ENCODE measurements at places on chromosomes 2 and 18.

DNA sequence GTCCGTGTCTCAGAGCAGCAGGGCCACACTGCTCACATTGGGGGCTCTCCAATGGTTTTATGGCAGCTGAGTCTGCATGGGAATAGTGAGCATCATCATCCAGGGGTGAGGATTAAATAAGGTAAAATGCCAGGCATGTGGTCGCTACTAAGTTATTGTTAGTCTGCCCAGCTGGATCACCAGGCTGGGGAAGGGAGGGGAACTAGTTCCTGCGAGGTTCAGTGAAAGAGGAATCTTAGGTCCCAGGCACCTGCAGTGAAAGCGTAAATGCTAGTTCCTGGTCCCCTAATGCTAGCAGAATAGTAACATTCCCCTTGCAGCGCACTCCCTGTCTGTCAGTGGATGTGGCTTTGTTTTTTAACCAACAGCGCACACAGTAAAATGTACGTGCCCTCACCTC, 60.1 kb downstream of the ARHGEF4 start:
- no peak for DNase-seq

GRCh38 chr2:20349513-20349921, 1.1 kb downstream of the PUM2 start:
- no peak for DNase-seq

DNA sequence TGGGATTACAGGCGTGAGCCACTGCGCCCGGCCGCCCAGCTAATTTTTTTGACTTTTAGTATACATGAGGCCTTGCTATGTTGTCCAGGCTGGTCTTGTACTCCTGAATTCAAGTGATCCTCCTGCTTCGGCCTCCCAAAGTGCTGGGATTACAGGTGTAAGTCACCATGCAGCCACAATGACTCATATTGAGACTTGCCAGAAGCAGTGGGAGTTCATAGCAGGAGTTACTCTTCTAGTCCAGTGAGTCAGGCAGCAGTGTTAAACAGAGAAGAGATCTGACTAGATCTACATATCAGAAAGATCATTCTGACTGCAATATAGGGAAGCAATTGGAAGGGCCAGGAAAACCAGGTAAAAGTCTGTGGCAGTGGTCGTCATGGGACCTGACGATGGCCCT, 1.5 kb upstream of the FLACC1 start:
- DNase-seq = no peak

DNA sequence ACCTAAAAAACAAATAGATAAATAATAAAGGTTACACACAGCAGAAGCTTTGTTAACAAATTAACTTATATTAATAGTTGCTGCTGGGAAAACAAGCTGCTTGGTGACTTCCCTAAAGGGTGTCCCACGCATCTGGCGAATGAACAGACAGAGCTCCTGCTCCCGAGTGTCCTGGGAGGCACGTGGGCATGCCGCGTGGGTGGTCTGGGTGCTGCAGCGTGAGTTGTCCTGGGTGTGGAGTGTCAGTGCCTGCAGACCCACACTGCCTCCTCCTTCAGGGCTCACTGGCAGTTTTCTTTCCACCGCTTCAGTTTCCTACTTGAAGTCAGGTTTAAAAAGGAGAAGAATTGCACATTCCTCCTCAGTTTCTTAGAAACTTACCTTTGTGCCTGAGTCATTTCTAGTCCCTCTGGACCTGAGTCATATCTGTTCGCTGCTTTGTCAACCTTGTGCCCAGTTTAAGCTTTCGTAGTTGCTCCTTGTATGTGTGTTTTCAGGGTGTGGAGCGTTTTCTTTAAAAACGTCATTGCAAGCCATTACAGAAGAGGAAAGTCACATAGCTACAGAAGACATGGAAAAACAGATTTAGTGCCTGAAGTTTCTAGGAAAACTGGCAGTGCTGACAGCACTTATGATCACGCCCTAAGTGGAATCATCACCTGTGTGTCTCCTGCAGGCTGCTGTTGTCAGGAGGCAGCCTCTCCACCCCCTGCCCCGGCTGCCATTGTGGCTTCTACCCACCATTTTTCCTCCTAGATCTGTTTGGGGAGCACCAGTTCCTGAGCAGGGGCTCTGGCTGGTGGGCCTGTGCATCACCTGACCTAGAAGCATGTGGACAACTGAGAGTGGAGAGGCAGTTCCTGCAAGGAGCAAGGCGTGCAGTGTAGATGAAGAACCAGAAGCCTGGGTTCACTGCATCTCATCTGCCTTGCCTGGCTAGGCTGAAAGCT, 24.5 kb downstream of the IMPA2 start:
- DNase-seq = no peak

DNA sequence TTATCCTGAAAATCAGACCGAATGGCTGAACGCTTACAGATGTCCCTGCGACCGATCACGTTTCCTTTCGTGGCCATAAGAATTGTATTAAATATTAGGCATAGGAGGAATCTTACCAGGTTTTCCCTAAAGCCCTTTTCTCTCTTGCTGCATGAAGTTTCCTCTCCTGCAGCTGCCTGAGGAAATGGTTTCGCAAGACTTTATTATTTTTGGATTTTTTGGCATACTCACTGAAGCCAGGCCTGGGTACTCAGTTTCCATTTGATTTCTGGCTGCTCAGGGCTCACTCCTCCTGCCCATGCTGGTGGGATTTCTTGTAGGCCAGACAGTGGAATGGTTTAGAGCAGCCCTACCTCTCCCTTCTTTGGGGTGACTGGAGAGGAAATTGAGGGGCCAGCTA, 114.0 kb downstream of the KLHL29 start:
- DNase-seq = no peak

DNA sequence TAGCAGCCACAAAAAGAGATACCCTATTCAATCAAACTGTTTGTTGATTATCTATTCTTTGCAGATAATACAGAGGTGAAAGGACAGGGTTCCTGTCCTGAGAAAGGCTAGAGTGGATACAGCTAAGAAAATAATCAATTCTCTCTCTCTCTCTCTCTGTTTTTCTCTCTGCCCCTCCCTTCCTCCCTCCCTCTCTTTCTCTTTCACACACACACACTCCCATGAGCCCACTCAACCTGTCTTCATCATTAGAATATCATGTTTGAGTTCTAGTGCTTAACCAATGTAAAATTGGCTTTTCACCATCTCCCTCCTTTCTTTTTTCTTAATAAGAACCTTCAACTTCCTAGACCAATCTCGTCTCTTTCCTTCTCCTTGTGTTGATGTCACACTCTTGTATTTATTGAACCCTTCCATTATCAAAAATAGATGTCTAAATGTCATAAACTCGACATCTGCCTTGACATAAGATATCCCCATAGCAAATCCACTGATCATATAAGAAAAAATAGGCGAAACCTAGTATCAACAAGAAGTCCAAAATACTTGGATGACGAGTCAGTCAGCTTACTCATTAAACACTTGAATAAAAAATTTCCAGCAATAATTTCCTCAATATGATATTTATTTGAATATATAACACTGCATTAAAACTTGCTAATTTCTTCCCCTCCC, 42.8 kb upstream of the CYTIP start:
- no peak for DNase-seq

DNA sequence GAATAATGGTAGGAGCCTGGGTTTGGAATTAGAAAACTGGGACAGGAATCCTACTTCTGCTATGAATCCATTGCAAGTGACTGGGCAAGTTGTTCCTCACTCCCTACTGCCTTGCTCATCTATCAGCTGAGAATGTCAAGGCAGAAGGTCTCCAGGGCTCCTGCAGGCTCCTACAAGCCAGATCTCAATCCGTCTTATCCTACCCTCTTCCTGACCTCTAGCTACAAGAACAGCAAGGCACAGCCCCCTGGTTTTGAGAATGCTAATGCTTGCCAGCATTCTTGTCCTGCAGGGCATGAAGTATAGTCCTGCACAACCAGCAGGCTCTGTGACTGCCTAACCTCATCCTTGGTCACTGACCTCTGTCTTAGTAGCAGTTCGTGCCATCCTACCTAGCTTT, 141.9 kb upstream of the TNP1 start:
- no peak for DNase-seq

GRCh38 chr2:168912466-168912865, 11.4 kb downstream of the G6PC2 start:
- no peak for DNase-seq

DNA sequence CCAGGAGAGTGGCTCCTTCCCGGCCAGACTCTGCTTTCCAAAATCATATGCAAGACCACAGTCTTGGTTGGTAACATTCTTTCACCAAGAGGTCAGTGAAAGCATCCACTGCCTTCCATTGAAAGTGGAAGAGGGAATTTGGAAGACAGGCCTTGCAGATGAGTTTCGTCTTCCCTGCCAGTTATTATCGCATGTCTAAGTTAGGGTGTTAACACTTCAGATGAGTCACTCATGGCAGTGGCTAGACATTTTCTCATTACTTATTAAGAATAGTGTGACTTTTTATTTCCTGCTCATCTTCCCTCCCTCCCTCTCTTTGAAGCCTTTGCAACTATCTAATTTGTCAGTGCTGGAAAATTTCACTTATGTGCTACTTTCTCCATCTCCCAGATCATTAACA, 102.9 kb upstream of the EPB41L3 start:
- no peak for DNase-seq

- DNase-seq = no peak
Measured at GRCh38 chr2:239360421-239361310, 40.2 kb downstream of the HDAC4 start.

- peak; percentile 37 for DNase-seq
Measured at GRCh38 chr18:9135912-9136314, 668 bp upstream of the ANKRD12 start.

DNA sequence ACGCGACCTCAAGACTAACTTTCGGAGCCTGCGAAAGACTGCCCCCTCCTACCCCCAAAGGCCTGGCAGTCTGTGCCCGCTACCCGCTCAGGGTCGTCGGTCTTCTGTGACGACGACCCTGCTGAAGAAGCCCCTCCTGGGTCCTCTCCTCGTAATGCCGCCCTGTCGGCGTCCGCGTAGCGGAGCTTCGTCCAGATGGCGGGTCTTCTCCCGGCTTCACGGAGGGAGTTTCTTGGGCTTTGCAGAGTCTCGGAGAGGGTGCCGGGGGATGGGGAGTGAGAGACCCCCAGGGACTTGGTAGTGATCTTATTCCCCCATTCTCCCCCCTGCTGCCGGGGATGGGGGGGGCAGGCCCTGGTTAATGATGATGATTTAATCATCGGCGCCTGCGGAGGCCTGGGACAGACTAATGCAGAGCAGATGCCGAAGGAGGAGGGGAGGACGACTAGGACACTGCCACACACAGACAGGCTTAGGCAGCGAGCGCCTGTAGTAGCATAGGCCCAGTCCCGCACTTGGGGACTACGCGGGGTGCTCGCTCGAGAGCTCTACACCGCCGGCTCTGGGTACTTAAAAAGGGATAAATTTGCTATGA, 528 bp upstream of the PCGF1 start:
- no peak for DNase-seq

- no peak for DNase-seq
Measured at GRCh38 chr18:28159055-28159454, 17.9 kb downstream of the CDH2 start.

GRCh38 chr2:170502361-170503130, 212.6 kb upstream of the SP5 start:
- DNase-seq = no peak

GRCh38 chr2:28747714-28748113, 3.9 kb upstream of the PPP1CB start:
- no peak for DNase-seq

DNA sequence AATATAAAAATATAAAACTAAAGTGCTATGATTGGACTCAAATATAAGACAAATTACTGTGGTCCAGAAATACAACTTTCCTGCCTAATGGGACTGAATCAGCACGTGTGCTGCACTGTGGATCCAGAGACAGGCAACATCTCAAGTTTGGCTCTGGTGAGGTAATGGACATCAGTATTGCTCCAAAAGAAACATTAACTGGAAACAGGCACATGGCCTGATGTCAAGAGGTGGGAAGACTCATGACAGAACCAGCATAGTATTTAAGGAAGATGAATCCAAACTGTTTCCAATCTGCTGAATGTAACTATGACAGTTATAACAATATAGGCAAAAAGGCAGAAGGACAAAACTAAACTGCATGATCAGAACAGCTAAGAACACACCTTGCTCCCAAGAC, 354.6 kb downstream of the FSIP2 start:
- DNase-seq = no peak

DNA sequence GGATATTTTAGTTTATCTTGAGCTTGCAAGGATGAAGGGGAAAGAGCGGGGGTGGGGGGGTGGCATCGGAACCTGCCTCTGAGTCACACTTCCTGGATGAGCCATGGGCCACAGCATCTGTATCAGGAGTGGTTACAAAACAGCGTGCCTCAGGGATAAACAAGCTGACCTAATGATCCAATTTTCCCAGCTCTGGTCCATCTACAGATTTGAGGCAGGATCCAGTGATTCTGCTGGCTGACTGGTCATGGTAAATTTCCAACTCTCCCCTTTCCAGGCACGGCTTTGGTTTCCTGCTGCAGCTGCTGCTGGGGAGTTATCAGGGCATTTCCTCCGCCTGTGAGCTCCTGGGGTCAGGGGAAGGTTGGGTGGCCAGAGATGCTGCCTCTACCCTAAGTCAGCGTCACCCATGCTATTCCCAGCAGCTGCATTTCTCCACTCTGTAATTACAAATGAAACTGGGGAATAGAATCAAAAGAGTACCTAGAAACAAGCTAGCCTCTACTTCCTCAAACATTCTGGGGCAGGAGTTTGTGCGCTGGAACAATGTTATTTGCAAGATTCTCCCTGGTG, 4.7 kb upstream of the HPCAL1 start:
- DNase-seq = no peak

GRCh38 chr2:177296040-177296439, 31.5 kb upstream of the NFE2L2 start:
- no peak for DNase-seq

GRCh38 chr2:111108745-111109271, 11.9 kb upstream of the BCL2L11 start:
- no peak for DNase-seq

DNA sequence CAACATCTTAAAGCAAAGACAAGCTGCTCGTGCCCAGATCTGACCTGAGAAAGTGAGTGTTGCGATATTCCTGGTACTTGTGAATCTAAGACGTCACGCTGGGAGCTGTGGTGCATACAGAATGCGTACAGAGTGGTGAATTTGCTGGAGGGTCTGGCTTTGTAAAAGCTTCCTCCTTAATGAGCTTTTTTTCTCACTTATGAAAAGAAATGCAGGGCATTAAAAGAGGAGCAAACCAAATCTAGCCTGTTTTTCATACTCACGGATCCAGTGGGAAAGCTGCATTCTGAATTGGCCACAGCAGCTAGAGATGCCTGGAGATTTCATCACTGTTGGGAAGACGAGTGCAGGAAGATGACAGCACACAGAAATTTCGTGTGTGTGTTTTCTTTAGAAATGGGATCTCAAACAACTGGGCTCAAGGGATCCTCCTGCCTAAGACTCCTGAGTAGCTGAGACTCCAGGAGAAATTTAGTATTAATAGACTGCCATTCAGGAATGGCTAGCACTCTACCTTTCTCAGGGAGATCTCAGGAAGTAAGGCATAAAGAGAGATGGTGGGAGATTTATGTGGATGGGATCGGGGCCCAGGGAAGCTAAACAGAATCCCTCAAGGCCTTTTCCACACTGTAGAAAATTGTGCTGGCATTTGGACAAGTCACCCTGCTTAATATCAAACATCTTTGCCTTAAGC, 181.3 kb downstream of the ALPK2 start:
- no peak for DNase-seq

DNA sequence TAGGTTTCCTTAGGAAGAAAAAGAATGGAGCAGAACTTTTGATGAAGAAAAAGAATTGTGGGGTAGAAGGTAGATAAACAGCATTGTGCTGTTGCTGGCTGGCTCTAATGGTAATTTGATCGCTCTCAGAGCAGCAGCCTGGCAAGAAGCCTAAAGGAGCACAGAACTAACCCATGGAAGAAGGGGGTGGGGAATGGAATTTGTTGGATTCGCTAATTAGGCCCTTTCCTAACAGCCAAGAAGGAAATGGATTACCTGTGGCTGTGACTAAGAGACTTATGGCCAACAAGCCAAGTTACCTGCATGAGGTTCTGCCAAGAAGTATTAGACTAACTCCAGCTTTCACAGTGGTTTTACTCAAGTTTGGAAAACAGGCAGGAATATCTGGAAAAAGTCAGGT, 210.6 kb downstream of the IKZF2 start:
- no peak for DNase-seq
